ENCODE measurements at places on chromosomes 2 and 18.

DNA sequence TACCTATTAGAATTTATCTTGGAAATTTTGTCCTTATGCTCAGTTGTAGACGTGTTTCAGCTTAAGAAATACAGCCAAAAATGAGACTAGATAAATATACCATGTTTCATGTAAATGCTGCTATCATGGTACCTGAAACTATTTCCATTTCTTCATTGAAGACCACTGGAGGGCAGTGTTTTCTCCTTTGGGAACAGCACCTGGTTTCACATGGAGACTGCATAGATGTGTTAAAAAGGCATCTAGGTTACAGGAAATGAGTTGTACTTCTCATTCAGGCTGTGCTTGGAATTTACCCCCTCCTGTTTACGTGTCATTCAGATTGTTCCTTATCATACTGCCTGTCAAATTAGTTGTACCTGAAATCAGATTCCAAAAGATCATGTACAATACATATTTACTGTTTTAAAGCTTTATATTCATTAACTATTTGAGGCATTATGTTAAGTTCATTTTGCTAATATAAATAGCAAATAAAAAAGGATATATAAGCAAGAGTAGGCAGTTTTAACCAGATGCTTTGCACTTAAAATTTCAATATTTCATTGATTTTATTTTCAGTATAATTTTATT is 57.3 kb upstream of the PSMD14 start:
- DNase-seq, result no peak

- DNase-seq, result no peak
These were observed 169.4 kb upstream of the CAVIN2 start for GRCh38 chr2:192016265-192016664.

DNA sequence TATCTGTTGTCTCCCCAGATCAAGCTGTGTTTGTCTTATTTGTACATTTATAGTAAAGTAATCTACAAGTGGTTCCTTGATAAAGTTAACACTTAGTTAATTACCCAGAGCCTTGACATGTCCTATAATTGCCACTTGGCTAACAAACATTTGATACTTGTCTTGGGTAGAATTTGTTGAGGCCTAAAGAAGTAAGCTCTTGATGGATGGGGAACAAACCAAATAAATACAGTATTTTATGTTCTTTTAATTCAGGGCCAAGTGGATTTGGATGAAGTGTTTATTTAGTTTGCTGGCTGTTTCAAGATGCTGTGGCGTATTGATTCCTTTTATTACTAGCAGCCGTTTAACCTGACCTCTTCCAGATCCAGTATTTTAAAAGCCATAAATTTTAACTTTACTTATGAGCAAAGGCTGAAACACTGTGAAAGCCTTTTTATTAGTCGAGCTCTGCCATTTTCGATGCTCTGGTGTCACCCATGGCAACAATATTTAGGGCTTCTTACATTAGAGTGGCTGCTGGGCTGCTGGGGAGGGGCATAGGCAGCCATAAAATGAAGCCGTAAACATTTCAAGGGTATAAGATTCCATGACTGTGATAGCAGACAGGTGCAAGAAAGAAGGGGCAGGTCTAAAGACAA is 401.6 kb upstream of the NRP2 start:
- no peak for DNase-seq

- no peak for DNase-seq
These were observed 317.8 kb downstream of the EPHA4 start for GRCh38 chr2:221254299-221254698.

GRCh38 chr2:174939046-174939445 is 66.1 kb downstream of the CHN1 start:
- DNase-seq, result no peak

GRCh38 chr18:2914881-2915240 is 68.1 kb downstream of the EMILIN2 start:
- DNase-seq, result no peak

GRCh38 chr2:202039278-202040078 is 5.8 kb downstream of the FZD7 start:
- DNase-seq, result no peak

GRCh38 chr2:148642891-148643416 is 1.6 kb upstream of the EPC2 start:
- no peak for DNase-seq

- DNase-seq, result no peak
These were observed 592.7 kb upstream of the VRK2 start for GRCh38 chr2:57453945-57454344.

DNA sequence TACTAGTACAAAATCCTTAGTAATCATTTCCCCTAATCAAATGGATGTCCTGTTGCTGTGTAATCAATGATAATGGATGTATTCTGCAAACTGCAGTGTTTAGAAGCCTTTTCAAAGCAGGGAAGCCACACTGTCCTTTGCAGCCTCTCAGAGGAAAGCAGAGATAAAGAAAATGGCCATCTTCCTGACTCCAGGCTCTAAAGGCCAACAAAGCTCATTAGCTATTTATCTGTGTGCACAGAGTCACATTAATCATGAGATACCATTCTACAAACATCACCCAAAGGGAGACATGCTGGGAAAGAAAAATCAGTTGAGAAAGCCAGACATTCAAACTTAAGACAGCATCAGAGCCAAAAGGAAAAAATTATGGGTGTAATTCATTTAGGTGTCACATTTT is 165.0 kb downstream of the RAD51AP2 start:
- DNase-seq, result no peak

GRCh38 chr2:31324016-31324633 is 90.2 kb downstream of the EHD3 start:
- DNase-seq, result no peak

DNA sequence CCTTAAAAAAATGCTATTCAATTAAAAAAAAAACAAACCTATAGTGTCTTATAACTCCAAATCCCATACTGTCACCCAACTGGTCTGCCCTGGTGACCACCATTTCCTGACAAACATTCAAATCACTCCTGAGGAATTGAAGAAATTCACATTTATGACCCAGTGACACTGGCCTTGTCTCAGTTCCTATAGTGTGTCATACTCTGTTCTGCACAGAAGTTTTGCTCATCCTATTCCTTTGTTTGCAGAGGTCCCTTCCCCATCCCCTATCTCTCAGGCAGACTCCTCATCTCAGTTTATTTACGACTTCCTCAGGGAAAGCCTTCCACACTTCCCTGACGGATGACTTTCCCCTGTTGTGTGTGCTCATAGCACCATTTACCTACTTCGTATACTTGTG is 14.7 kb downstream of the ZC3H6 start:
- no peak for DNase-seq

- no peak for DNase-seq
These were observed 39.4 kb downstream of the TRAPPC12 start for GRCh38 chr2:3418766-3419404.
